ENCODE measurements at places on chromosomes 4 and X. TPM values are rescaled to one million over a fixed set of nuclear protein-coding genes. Genes with fewer than 3 reads are reported as not detected.

The ZNF157 gene
- total RNA-seq, result 0.19 TPM

The PDHA2 gene
- not detected for total RNA-seq

The SLC9B1 gene
- 0.29 TPM for total RNA-seq

The NHSL2 gene
- total RNA-seq, result 20.8 TPM

The GSX2 gene
- total RNA-seq, result not detected

The CSN3 gene
- total RNA-seq, result not detected

The SPATA4 gene
- 0.33 TPM for total RNA-seq

The TIGD4 gene
- total RNA-seq, result 0.32 TPM

The RGS12 gene
- 17.9 TPM for total RNA-seq

The CT47B1 gene
- total RNA-seq, result not detected

The STPG2 gene
- not detected for total RNA-seq

The ITIH6 gene
- total RNA-seq, result under 0.01 TPM

DNA sequence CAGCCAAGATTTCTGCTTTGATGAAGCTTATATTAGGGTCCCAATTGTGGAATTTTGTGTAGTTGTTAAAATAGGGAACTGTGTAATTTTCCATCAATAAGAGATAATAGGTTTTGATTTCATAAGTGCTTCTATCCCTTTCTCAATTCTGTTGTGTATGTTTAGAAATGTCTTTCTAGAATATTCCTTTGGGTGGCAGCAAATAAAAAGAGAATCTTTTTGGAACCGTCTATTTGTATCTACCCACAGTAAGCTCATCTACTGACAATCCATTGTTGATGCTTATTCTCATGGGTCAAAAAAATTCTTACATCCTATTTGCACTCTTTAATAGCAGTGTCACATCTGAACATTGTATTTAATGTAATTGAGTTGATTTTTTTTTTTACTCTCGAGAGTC, 61.7 kb downstream of the TMA16 start:
- DNase-seq, result no peak

DNA sequence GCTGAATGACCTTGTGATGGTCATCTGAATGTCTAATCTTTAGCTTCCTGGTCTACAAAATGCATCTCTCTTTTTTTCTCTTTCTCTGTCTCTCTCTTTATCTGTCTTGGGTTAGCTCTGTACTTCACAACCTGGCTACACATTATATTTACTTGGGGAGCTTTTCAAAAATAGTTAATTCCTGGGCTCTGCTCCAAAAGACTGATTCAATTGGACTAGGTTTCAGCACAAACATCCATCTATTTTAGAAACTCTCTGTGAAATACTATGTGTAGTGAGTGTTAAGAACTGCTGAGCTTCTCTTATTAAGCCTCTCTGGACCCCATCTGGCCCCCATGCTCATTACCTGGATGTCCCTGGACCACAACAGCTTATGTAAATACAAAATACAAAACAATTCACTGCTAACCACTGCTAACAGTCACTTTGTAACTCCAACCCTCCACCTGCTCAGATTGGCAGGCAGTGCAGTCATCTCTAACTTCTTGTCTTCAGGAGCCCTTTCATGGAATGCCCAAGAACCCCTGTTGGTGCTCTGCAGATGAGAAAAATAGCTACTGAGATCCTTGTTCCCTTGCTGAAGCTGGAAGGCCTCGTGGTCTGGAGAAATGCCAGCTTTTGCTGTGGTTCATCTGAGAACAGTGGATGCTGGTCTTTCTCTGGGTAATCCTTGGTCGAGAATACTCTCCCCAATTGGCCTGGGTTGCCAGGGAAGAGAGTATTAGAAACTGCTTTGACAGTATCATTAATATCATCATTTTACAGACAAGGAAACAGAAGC, 14.8 kb upstream of the BOD1L1 start:
- no peak for DNase-seq

GRCh38 chr4:82639971-82640370, 78.2 kb upstream of the TMEM150C start:
- no peak for DNase-seq

- DNase-seq, result no peak
Measured at GRCh38 chrX:147183161-147183560, 368.6 kb upstream of the CXorf51A start.

DNA sequence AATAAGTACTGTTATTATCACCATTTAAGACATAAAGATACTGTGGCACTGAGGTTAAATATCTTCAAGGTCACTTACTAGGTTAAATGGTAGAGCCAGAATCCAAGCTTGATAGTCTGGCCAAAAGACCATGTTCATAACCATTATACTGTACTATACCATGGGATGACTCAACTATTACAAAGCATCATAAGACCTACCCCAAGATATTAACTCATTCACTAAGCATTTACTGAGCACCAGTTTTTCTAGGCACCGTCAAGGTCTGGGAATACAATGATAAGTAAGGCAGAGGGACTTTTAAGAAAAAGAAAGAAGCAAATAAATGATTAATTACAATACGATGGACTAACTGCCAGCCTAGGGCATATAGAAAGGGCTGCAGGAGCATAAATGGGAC, 95.5 kb upstream of the KCTD8 start:
- DNase-seq, result peak; percentile 24

GRCh38 chrX:154040307-154040756, 20.6 kb upstream of the IRAK1 start:
- no peak for DNase-seq

- no peak for DNase-seq
Measured at GRCh38 chr4:1208266-1208961, 36.0 kb upstream of the SPON2 start.

DNA sequence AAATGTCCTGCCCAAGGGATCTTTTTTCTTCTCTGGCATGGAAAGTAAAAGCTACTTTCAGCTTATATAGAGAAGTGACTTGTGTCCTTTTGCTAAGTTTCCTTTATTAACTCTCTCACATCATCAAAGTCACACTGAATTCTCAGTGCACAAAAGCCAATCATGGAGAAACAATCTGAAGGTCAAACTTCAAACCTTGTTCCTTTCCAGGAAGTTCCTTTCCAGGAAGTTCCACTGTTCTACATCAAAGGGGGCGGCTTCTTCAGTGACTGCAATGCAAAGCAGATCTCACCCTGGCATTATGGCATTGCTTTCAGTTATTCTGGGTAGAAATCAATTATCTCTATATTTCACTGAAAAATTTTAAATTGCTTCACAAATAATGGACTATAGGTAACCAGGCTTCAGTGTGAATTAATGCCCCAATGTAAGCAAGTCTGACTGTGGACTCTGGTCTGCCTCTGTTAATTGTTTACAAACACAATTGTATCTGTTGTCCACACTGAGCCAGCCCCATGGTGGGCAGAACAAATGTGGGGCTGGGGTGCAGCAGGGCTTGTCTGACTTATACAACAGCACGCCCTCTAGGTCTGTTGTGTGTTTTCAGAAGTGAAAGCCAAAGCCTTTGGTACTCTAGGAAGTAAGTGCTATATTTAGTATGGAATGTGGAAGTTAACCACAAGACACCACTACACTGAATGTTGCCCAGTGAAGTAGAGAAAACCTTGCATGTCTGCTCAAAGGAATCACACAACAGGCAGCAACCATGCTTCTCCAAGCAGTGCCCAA, 98.8 kb downstream of the CDS1 start:
- DNase-seq, result no peak

GRCh38 chrX:130497531-130497930, 95.7 kb downstream of the RBMX2 start:
- DNase-seq, result no peak

- no peak for DNase-seq
Measured at GRCh38 chr4:7853271-7853670, 86.4 kb downstream of the AFAP1 start.

- DNase-seq, result no peak
Measured at GRCh38 chrX:113726898-113727297, 857.0 kb upstream of the HTR2C start.

GRCh38 chr4:124123181-124123580, 589.4 kb downstream of the ANKRD50 start:
- DNase-seq, result no peak

- peak; percentile 70 for DNase-seq
Measured at GRCh38 chr4:128380306-128380705, 92.7 kb upstream of the PGRMC2 start.

DNA sequence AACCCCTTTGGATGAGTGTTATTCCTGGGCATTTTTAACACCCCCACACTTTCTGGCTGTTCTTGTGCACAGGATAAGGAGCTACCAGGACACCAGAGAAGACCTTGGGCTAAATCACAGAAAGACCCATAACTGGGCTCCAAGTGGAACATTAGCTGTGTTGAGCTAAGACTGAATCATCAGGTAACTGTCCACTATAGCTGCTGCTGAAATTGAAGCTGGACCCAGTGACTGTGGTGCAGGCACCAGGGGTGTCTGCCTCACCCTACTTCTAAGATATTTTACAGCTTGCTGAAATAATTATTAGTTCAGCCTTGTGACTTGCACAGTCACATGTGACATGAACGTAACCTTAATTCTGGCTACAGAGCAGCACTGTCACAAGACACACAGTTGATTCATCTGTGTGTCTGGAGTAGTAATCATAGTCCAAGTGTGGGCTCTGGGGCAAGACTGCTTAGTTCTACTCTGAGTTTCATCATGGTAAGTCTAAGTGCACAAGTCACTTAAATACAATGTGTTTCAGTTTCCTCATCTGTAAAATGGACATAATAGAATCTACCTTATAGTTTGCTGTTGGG, 127.4 kb downstream of the SLC39A8 start:
- DNase-seq, result no peak

GRCh38 chrX:149157976-149158375, 347.1 kb downstream of the IDS start:
- no peak for DNase-seq

DNA sequence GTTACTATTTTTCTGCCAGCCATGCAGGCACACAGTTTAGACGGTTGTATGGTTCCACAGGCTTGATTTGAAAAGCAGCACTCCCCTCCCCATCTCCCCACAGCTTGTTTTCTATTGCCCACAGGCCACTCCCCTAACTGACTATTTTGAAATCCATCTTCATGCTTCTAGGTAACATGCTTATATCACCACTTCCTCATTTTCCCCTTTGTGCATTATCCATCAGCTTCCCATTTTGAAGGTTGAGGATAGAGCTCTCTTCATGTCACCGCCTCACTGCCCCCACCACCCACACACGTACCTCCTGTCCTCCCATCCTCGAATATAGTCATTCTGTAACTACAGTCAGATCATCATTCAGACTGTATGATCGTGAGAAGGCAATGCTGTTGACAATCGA, 224.7 kb downstream of the MID1 start:
- DNase-seq, result no peak

DNA sequence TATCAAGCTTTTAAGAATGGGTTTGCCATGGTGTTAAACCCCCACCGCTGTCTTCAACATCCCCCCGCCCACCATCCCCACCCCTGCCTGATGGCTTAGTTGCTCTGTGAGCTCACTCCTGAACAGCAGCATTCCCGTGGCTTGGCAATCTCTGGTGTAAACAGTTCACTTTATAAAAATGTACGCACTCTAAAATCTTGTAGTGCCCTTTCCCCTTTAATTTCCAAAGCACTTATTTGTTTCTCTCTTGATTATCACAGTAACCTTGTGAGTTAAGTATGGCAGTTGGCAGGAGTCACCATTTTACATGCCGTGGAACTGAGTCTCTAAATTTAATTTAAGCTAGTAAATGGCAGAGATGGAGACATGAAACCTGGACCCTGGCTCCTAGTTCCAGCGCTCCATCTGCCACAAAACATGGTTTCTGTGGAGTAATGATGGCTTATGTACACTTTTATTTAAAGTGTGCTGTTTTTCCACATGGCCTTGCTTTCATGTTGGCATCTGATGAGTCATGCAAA, 123.1 kb downstream of the AFF1 start:
- no peak for DNase-seq

DNA sequence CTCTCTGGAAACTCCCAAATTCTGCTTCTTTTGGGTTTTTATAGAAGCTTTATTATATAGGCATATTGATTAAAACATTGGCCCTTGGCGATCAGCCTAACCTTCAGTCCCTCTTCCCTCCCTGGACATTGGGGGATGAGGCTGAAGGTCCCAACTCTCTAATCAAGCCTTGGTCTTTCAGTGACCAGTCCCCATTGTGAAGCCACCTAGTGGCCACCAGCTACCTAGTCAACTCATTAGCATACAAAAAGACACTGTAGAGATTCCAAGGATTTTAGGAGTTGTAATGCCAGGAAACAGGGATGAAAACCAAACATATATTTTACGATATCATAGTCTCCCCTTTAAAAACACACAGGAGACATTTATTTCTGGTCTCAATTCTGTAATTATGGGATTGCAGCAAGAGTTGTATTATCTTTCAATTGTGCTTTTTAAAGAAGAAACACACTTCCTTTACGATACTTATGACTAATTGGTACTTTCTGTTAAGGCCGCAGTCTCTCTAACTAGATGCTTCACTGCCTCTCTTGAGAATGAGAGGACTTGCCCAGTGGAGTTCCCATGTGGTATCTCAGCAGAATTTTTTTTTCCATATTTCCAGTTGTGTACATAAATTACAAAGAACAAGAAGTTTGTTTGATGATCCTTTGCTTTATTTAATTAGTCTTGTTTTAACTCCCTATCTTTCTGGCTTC, 58.2 kb downstream of the WDR17 start:
- no peak for DNase-seq

DNA sequence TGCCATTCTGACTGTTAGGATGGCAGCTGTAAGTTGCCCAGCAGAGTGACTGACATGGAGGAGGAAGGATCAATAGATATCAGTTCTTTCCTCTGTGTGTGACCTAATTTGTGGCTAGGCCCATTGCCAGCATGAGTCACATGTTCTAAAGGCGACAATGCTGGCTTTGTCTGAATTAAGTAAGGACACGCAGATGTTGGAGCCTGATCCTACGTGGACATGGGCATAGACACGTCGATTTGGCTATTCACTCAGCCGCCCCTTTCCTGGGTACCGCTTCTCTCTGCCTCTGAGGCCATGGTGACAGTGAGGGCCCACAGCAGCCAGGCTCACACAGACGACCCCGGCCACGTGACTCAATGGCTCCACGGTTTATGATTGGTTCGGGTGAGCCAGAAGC, 16.3 kb downstream of the PROM1 start:
- no peak for DNase-seq
